NCI-H524 (cell line): ENCODE measurements at places on chromosomes 7 and 10.

- no peak for DNase-seq
Measured at GRCh38 chr10:85557077-85557476, 809.5 kb downstream of the GRID1 start.

DNA sequence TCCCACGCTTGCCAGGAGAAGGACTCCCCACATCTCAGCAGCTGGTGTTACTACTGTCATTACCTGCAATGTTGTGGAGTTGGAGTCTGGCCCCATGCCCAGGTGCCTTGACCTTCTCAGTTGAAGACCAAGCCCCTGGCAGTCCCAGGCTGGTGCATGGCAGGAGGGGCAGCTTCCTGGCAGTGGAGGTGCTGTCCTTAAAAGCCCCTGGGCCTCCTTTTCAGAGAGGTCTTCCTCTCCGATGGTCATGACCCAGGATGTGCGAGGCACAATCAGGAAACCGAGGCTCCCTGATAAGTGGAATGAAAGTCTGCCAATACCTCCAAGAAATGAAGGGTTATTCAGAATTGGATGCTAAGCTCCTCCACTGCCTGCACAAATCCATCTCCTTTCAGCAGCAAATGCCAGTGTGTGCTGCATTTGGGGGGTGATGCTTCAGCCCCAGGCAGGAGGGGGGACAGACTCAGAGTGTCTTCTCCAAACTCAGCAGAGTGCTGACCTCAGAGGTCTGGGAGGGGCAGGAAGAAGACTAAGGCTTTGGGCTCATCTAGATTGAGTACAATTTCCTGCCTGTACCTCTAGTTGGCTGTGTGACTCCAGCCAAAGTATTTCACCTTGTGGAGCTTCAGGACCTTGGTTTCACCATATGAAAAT, 97.0 kb upstream of the DDC start:
- DNase-seq, result no peak

DNA sequence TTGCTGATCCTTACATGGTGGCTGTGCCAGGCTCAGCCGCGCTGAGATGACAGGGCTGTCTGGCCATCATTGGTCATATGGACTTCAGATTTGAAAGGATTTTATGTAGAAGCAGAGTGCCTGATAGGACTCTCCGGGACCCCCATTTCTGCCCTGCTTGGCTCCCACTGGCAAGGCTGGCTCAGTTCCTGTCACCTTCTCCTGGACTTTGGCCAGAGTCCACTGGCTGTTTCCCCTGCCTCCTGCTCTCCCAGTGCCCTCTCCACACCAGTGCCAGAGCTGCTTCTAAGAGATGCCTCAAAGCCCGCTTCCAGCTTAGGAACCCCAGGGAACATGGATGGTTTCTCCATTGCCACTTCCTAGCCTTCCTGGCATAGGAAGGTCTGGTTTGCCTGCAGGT, 5.1 kb upstream of the SH2D4B start:
- no peak for DNase-seq

- DNase-seq, result no peak
Measured at GRCh38 chr7:20991544-20991943, 204.9 kb upstream of the SP8 start.

- no peak for DNase-seq
Measured at GRCh38 chr7:45646207-45646821, 72.1 kb downstream of the ADCY1 start.

GRCh38 chr7:108974641-108975040, 405.0 kb downstream of the DNAJB9 start:
- DNase-seq, result no peak
